ENCODE measurements at places on chromosomes 2 and 18. TPM values are rescaled to one million over a fixed set of nuclear protein-coding genes. Genes with fewer than 3 reads are reported as not detected.
A peak's percentile ranks its signal among the peaks of the same experiment; 100 is the strongest.

ZNF2 gene
- 3.3 TPM for total RNA-seq

ANKRD23 gene
- total RNA-seq, result 1.7 TPM

SLC16A14 gene
- 2.1 TPM for total RNA-seq

G6PC2 gene
- not detected for total RNA-seq

MYO1B gene
- 123 TPM for total RNA-seq

TGFA gene
- total RNA-seq, result 0.43 TPM

DUSP28 gene
- total RNA-seq, result 6.3 TPM

MC2R gene
- total RNA-seq, result not detected

MYCN gene
- total RNA-seq, result not detected

LYG2 gene
- not detected for total RNA-seq

DNA sequence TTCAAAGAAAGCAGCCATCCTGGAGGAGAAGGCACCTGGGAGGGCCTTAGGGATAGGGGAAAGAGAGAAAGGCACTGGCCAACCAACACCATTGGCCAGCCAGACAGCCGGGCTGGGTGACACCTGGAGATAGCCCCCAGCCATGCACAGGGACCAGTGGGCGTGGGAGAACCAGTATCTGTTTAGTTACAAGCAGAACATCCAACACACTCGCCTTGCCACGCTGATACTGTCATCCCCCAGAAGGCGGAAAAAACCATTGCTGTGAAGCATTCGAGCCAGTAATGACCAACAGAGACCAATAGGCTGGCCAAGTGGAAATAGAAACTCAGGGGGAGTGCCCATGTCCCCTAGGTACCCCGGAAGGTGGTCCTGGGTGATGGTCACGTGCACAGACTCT lies 15.5 kb downstream of the ASPRV1 start:
- DNase-seq, result no peak

- no peak for DNase-seq
These were observed 67.4 kb upstream of the BCL2L11 start for GRCh38 chr2:111053266-111053665.

DNA sequence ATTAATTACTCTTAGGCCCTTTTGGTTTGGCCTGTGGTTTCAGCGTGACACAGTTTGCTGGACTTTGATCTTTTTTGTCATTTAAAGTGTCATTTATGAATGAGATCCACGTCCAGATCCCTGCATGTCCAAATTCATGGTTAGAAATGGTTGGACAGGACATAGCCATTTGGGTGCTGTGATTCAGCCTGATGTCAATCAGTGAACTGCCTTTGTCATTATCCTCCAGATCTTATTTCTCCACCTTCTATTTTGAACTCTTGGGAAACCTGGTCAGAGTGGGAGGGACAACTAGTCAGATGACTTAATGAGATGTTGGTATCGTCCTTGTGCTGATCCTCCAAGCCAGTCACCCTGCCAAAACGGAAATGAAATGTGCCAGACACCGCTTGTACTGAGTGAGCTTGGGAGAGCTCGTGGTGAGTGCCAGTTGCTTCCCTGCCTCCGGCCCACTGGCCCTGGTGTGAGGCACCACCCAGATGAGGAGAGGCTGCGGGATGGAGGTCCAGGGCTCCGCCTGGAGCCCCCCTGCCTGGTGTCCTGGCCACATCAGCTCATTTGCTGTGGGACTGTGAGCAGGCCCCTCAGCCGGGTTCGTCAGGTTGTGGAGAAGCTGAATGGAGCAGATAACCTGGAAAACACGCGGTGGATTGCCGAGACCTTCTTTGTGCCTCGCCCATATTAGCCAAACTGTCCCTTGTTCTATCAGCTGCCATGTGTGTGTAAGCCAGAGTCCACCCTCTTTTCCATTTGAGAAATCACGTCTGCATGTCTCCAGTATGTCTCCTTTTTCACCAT lies 70.1 kb downstream of the DGKD start:
- peak; percentile 94 for DNase-seq

GRCh38 chr2:16632598-16632997 lies 33.0 kb downstream of the CYRIA start:
- DNase-seq, result no peak

DNA sequence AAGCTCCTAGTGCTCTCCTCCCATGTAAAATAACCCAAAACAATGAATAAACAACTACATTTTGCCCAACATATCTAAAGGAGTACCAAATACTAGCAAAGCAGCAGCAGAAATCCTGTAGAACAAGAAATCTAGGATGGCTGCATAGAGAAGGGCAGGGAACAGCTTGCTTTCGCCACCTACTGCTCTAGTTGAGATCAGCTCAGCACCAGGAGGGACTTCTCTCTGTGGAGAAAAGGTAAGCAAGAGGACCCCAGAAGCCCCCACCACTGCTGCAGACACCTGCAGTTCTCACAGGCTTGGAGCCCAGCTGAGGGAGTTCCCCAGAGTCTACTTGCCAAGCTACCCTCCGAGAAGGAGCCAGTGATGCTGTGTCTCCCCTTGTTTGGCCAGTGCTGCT lies 243.0 kb upstream of the CHST9 start:
- DNase-seq, result no peak

DNA sequence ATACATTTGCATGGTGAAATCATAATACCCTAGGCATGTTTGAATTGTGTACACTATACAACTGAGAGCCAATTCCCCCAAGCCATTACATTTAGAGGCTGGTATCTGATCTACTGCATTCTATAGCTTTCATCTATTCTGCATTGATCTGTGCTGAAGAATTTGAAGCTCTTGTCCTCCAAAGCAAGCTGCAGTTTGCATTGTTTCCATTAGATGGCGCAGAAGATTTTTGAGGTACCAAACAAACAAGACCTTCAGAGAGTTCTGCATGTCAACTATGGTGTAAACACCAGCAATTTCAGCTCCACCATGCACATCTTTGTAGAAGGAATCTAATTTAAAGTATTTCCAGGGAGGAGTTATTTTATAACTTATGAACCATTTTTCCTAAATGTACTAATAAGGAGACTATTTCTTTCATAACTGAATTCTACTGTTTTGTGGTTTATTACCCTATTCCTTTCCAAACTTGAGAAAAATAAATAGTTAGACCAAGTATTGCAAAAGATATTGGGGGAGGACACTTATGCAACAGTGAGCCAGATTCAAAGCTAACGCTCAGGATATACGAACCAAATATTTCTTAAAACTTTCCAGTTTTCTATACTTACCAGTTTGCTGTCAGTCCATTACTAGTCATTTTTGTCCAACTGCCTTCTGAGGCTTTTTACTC lies 761.8 kb upstream of the ACVR2A start:
- DNase-seq, result peak; percentile 14

DNA sequence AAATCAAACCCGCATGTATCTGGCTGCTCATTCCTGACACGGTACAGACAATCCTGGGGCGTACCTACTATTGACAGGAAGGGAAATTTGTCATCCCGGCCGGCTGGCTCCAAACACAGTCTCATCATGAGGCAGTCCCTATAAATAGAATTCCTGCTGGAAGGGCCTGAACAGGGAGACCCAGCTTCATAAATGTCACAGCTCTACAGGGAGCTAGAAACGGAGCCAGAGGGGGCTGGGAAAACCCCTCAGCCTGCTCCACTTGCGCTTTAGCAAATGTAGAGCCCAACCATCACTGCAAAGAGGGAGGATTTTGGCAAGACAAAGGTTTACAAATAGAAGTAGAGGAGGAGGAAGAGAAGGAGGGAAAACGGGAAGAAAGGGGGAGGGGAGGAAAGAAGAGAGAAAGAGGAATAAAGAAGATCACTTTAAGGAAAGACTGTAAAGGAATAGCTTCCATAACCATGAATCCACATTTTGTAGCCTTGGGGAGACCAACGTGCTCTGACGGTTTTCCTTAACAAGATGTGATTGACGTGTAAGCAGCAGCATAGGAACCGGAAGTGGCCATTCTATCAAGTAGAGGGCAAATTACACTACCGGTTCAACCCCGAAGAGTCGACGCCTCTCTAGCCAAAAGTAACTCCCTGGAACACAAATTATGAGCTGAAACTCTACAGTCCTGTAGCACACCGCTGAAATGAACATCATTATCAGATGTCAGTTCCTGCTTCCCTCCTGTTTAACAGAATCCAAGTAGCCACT lies 56.8 kb upstream of the TTN start:
- DNase-seq, result peak; percentile 75

GRCh38 chr2:215483431-215483830 lies 47.6 kb upstream of the FN1 start:
- no peak for DNase-seq

DNA sequence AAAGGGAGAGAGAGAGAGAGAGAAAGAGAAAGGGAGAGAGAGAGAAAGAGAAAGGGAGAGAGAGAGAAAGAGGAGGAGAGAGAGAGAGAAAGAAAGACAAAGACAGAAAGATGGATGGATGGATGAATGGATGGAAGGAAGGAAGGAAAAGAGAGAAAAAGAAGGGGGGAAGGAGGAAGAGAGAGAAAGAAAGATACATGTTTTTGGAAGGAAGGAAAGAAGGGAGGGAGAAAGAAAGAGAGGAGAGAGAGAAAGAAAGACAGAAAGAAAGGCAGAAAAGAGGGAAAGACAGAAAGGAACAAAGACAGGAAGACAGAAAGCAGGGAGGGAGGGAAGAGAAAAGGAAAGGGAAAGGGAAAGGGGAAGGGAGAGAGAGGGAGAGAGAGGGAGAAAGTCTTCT lies 51.6 kb downstream of the RNU4ATAC start:
- no peak for DNase-seq

- DNase-seq, result no peak
These were observed 85.2 kb downstream of the SLC4A10 start for GRCh38 chr2:161709428-161709827.

DNA sequence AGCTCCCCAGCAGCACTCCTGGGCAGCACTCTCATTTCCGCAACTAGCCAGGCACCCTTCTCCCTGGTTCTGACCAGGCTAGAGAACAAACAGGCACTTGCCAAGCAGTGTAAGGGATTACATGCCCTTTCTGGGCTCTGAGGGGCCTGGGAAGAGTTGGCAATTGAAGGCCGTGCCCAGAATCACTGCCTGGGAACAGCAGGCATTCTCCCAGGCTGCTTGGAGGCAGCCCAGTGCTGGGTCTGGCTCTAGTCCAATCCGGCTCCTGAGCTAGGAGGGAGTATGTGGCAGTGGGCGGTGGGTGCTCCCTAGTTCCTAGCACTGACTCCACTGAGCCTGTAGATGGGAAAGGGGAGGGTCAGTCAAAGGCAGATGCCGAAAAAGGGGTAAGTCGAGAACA lies 34.1 kb upstream of the SP3 start:
- DNase-seq, result peak; percentile 60

DNA sequence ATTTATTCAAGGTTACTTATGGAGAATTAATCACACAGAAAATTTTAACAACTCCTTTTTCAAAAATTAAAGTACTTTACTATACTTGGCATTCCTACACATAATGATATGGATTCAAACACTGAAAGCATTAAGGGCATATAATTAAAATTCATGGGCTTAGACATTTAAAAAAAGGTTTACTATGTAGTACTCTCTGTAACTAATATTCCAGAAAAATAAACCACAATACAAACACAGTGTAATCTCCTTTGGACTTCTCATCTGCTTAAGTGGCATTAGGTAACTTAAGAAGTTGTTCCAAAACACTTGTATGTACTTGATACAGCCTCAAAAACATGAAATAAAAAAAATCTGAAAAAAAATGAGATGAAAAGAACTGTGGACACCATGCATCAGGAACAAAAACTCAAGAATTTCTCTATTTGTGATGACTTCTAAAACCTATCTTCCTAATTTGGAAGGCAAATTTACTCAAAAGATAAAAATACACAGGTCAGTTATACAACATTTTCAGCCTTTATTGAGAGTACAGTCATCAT lies 21.0 kb downstream of the C1D start:
- DNase-seq, result no peak

DNA sequence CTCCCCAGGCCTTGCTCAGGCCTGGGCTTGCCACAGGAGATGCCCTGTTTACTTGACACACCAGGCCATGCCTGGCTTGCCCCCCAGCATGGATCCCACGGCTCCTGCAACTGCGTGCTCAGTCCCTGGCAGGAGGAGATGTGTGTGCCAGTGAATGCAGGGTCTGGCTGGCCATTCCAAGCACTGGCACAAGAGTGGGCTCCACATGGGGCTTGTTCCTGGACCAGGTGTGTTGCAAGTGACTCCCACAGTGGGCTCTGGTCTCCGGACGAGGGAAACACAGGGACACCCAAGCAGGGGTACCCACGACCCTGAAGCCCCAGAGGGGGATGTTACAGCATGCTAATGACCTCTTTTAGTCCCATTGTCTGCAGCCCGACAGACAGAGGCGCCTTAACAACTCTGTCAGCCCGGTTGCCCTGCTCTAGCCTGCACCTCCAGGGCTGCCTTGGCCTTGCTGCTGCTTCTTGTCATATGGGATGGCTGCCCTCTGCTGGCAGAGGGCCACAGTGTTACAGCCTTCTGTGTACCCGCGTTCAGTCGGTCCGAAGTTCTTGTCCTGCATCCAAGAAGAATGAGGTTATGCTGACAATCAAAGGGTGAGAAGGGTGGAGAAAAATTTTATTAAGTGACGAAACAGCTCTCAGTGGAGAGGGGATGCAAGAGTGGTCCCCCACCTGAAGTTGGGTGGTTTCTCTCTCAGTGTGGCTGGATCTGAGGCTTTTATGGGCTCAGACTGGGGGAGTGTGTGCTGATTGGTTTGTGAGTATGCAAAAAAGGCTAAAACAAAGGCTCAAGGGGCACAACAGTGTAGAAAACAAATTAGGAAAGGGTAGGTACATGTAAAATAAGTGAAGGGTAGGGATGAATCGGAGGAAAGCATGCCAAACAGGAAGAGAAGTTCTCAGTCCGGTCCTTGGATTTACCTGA lies 180.4 kb downstream of the MBD5 start:
- no peak for DNase-seq

- DNase-seq, result no peak
These were observed 1316.7 kb downstream of the LRP1B start for GRCh38 chr2:140814141-140814540.

DNA sequence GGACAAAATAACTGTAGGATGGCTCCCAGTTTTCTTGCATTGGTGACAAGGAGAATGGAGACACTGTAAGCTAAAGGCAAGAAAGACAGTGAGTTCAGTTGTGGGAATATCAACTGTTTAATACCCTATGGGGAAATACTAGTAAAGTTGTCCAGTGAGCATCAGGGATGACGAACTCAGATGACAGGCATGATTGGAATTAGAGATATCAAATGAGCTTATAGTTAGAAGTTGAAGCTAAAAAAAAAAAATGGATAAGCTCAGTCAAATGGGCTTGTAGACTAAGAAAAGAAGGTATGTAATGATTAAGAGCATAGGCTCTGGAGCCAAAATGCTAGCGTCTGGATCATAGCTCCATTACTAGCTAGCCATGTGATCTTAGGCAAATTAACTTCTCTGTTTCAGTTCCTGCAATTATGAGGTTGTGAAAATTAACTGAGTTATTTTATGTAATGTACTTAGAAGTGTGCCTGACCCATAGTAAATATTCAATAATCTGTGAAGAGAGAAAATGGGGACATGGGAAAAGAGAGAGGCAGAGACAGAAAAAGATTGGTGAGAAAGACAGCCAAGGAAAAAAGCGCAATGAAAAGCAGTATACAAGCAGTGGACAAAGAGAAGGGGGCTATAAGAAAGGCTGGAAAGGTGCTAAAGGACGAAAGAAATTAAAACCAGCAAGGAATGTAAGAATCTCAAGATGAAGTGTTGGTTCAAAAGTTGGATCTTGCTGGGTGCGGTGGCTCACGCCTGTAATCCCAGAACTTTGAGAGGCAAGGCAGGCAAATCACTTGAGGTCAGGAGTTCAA lies 95.7 kb upstream of the SLC39A10 start:
- DNase-seq, result no peak
